ENCODE measurements at places on chromosomes 12 and 14.
A peak's percentile ranks its signal among the peaks of the same experiment; 100 is the strongest.

DNA sequence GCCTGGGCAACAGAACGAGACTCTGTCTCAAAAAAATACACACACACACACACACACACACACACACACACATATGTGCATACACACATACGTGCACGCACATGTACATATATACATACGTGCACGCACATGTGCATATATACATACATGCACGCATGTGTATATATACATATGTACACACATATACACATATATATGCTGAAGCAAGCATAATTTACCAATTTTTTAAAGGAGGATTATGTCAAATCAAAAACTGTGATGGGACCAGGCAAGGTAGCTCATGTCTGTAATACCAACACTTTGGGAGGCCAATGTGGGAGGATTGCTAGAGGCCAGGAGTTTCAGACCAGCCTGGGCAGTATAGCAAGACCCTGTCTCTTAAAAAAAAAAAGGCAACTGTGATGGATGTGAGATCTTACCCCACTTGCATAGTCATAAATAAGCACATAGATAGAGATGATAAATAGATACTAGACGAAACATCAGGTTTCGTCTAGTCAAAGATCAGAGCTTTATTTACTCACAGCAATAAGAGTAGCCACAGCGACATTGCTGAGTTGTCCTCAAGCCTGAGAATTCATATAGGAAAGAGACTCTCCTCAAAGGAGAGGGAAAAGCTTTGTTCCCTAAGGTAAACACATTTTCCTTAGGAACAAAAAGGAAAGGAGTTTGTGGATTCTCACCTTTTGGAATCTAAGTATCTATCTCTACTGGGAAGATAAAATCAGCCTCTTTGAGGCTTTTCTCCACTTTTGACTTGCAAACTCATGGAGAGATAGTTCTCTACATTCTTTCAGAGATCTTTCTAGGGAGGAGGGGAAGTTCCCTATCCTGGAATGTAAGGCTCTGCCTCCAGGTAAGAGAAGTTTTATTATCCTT, 74.7 kb upstream of the AMN1 start:
- no peak for DNase-seq

- DNase-seq = no peak
Observed at GRCh38 chr14:104280085-104280901, 141.9 kb downstream of the KIF26A start.

- DNase-seq = peak; percentile 54
Observed at GRCh38 chr12:109581856-109582255, 8.3 kb downstream of the MVK start.

- DNase-seq = no peak
Observed at GRCh38 chr14:90263748-90264449, 7.5 kb downstream of the PSMC1 start.

DNA sequence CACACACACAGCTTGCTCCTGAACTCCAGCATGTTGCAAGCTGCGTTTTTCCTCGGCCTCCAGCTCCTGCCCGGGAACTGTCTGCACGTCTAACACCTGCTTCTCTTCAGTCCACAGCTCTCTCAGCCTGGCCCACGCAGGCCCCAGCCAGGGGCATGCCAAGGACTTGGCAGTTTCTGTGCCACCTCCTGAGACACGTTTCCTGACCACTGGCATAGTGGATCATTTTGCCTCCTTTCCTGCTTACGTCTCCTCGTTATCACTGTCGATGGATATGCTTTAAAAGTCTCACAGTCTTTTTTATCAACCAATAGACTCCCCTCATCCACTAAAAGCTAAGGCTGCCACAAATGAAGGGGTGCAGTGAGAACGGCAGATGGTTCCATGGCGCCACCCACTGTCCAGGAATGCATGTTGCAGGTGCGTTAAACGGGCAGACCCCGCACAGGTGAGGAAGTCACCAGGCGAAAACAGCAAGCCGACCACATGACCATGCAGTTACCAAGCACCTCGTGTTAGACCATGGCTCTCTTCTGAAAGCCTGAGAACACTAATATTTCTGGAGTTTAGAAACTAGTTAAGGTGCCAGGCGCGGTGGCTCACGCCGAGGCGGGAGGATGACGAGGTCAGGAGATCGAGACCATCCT, 14.7 kb upstream of the TEAD4 start:
- peak; percentile 23 for DNase-seq

- DNase-seq = no peak
Observed at GRCh38 chr14:33110737-33111443, 172.2 kb downstream of the NPAS3 start.

GRCh38 chr12:64877363-64878004, 53.0 kb downstream of the TBC1D30 start:
- no peak for DNase-seq

GRCh38 chr12:13499008-13499407, 302.5 kb downstream of the EMP1 start:
- no peak for DNase-seq

GRCh38 chr14:104750056-104750752, 2.7 kb upstream of the SIVA1 start:
- DNase-seq = peak; percentile 20
